ENCODE measurements at places on chromosomes 2 and 18.
A peak's percentile ranks its signal among the peaks of the same experiment; 100 is the strongest.

DNA sequence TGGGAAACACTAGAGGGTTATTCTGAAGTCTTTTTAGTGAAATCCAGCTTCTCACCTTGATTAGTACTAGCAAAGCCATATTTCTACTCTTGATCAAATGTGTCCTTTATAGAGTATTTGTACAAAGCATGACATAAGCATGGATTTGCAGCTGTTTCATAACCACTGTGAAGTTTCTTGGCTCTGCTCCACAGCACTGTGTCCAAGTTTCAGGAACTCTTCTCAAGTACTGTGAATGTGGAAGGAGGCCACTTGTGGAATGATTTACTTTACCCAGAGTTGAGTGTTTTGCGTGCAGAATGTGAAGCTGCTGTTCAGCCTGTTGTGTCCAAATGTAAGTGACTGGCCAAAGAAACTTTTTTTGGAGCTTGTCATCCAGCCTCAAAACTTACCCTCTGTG is 16.2 kb upstream of the MAPRE2 start:
- DNase-seq: no peak

- DNase-seq: no peak
Observed at GRCh38 chr2:120685066-120685973, 50.3 kb upstream of the GLI2 start.

- no peak for DNase-seq
Observed at GRCh38 chr2:163481515-163481914, 254.3 kb downstream of the FIGN start.

DNA sequence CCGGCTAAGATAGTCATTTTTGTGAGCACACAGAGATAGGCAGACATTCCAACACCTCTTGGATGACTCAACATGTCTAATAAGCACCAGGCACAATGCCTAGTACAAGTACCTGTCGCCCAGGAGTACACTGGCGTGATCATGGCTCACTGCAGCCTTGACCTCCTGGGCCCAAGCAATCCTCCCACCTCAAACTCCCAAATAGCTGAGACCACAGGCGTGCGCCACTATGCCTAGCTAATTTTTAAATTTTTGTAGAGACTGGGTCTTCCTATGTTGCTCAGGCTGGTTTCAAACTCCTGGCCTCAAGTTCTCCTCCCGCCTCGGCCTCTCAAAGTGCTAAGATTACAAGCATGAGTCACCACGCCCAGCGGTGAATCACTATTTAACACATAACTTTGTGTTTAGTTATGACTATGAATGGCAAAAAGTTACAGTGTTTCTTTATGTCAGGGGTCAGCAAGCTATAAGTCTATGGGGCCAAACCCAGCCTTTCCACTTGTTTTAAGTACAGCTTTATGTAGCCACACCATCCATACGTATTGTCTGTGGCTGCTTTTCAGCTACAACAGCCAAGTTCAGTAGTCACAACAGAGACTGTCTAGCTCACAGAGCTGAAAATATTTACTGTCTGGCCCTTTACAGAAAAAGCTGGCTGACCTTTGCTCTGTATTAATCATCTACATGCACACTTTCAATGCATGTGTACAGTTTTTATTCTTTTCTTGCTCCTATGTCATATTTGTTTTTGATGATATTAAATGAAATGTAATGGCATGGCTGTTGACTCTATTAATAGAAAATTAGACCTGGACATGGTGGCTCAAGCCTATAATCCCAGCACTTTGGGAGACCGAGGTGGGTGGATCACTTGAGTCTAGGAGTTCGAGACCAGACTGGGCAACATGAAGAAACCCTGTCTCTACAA is 18.7 kb downstream of the ORC2 start:
- peak; percentile 80 for DNase-seq

GRCh38 chr2:86249579-86250391 is 50.5 kb downstream of the MRPL35 start:
- DNase-seq: peak; percentile 44

DNA sequence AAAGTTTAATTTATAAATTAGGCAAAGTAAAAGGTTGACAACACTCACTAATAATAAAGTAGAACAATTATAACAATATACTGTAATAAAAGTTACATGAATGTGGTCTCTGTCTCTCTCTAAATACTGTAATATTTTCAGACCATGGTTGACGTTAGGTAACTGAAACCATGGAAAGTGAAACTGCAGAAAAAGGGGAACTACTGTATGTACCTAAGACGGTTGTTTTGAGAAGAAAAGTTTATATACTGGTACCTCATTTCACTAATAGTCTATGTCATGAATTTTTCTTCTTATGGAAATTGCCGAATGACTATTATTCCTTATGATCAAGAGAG is 166.7 kb upstream of the ZNF521 start:
- no peak for DNase-seq

DNA sequence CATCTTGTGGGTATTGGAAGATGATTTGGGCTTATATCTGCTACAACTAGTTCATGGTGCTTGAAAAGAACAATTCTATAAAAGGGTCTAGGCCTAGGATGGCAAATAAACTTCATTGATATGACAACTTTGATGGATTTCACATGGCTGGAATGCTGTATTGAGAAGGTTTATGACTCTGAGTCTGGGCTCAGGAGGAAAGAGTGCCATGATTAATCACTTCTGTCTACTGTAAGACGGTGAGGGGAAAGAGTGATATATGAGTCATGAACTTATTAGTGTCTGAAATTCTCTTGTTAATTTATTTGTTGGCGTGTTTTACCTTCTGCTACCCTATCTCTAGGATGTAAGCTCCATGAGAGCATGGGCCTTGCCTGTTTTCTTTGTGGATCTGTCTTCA is 17.0 kb upstream of the ADCYAP1 start:
- peak; percentile 60 for DNase-seq

DNA sequence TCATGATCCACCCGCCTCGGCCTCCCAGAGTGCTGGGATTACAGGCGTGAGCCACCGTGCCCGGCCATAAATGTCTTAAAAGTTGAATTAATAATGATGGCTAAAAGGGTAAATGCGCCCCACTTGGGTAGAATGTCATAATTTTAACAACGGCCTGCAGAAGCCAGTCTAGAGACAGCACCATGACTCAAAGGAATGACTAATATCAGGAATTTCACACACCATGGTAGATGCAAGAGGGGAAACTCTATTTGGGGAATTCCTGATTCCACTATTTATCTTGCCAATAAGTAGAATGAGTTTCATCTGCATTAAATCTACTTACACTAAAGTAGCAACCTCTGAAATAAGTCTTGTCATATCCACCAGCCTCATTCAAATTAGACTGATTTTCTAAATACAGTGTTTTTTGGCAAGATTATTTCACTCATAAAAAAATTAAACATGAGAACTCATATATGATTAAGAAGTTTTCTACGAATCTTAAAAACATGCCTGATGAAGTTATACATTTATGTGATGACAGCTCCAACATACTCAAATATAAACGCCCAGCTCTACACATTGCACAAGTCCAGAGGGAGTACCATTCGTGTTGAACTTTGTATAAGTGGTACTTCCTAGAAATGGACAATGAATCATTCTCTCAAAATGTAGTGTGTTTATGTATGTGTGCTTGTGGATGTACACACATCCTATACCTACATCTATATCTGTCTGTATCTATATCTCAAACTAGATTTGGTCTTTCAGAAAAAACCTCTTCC is 309.7 kb downstream of the IRS1 start:
- DNase-seq: peak; percentile 85

DNA sequence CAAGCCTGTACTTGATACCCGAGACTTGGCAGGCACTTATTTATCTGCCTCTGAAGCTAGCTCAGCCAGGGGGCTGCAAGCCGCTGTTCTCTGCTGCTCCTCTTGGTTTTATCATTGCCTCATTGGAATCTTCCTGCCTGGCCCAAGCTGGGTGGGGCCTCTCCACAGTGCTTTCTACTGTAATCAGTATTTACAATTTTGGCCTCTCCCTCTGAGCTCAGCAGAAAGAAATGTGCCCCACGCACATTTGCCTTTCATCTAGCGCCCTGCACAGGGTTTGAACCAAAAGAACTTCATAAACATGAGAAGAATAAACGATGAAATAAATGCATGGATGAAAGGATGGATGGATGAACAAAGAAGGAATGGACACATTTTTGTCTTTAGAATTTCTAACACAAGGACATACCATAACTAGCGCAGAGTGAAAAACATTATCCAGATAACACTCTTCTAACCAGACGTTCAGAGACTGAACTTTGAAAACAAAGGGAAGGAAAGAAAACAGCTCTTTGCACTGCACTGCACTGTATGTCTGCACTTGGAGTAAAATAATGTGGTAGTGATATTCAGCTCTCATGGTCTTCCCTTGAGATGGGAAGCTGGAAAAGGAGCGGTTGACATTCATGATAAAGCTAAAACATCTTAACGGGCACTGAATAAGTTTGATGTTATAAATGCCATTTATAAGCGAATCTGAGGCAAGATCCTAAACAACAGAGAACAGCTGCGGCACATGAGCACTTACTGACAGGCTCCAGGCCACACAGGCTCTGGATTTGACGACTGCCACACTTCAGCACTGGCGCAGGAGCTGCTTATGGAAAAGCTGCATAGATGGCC is 86.8 kb upstream of the SP3 start:
- peak; percentile 91 for DNase-seq

DNA sequence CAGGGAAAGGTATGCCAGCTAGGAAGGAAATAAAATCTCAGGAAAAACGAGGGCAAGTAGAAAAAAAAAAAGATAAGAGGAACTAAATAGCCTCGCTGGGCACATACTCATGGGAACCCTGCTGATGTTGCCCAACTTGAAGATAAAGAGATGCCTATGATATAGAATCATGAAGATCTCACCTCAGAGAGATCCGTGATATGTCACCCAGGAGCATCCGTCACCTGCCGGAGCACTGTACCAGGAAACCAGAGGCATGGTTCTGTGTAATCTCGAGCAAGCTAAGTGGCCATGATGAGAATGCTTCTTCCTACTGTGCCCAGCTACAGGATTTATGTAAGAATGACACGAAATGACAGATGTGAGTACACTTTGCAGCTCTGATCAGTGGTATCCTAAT is 40.0 kb downstream of the CYP1B1 start:
- peak; percentile 30 for DNase-seq

- no peak for DNase-seq
Observed at GRCh38 chr2:229160180-229160579, 110.9 kb downstream of the PID1 start.

GRCh38 chr2:57693965-57694364 is 352.6 kb upstream of the VRK2 start:
- DNase-seq: no peak

DNA sequence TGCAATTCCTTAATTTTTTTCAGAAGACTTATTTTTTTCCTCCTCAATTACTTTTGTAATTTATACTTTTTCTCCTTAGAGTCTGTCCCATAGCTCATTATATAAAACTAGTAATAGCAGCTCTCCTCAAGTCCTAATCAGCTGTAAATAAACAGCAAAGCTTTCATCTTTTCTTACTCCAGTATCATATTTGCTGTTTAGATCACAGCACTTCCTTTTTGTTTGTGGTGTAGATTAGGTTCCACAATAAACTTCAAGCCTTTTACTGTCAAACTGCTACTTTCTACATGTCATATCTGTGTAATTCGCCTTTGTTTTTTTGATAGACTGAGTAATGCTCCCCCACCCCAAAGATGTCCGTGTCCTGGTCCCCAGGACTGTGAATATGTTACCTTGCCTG is 25.5 kb downstream of the GCG start:
- no peak for DNase-seq

- peak; percentile 57 for DNase-seq
Observed at GRCh38 chr18:22285361-22286140, 116.2 kb downstream of the GATA6 start.

GRCh38 chr2:8986327-8986976 is 17.0 kb downstream of the MBOAT2 start:
- no peak for DNase-seq

GRCh38 chr2:39871291-39871761 is 92.3 kb upstream of the THUMPD2 start:
- DNase-seq: peak; percentile 93

Measured in NCI-H226 (cell line).